ENCODE measurements at places on chromosomes 3 and 15. TPM values are rescaled to one million over a fixed set of nuclear protein-coding genes. Genes with fewer than 3 reads are reported as not detected.

- H3K27ac ChIP-seq = no peak overlapping the region
- H3K4me1 ChIP-seq = no peaks in the 10 kb centered on the region
- no peak for DNase-seq
- H3K27me3 ChIP-seq = no peaks in the 10 kb centered on the region
- no peak overlapping the region for H3K4me3 ChIP-seq
Measured at GRCh38 chr3:61595288-61595687, 33.9 kb downstream of the PTPRG start.

DNA sequence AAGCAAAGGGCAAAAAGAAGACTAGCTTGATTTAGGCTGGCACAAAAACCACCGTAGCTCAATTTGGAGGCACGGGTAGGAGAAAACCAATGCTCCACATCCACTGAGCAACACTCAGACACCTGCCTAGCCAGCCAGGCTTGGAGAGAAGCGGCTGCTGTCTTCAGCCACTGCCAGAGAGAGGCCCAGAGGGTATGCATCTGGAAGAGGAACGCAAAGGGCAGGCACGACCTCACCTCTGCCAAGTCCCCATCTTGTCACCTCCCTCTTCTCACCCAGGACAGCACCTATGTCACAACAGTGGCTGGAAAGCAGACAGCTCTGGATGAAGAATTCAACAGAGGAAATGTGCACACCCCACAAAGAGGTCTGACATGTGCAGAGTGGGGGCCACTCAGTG lies 93.5 kb downstream of the ADAMTS17 start:
- no peaks in the 10 kb centered on the region for H3K36me3 ChIP-seq
- no peaks in the 10 kb centered on the region for H3K27me3 ChIP-seq
- no peaks in the 10 kb centered on the region for H3K4me1 ChIP-seq

GRCh38 chr15:34655326-34655725 lies 71.9 kb upstream of the GOLGA8B start:
- H3K36me3 ChIP-seq = no peaks in the 10 kb centered on the region
- H3K4me1 ChIP-seq = no peaks in the 10 kb centered on the region
- no peak overlapping the region for H3K27ac ChIP-seq
- H3K27me3 ChIP-seq = no peaks in the 10 kb centered on the region
- H3K4me3 ChIP-seq = no peak overlapping the region

- H3K27ac ChIP-seq = no peak overlapping the region
- no peaks in the 10 kb centered on the region for H3K4me1 ChIP-seq
- no peaks in the 10 kb centered on the region for H3K27me3 ChIP-seq
- no peak overlapping the region for H3K4me3 ChIP-seq
- no peaks in the 10 kb centered on the region for H3K36me3 ChIP-seq
Measured at GRCh38 chr3:64813326-64813725, 125.5 kb upstream of the ADAMTS9 start.

DNA sequence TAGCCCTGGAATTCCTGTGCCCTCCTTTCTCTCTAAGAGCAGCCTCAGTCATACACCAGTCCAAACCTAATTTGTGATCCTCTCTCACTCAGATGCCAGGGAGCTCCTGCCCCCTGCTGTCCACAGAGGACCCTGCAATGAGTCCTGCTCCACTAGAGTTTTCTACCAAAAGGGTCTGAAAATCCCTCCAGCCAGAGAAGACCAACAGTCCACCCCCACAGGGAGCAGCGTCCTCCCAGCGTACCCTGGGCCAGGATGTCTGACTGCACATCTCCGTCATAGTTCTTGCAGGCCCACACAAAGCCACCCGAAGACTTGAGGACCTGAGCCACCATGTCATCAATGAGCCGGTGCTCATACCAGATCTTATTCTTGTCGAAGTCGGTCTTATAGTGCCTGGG lies 15.4 kb downstream of the IDH2 start:
- H3K4me1 ChIP-seq = no peaks in the 10 kb centered on the region
- H3K27me3 ChIP-seq = no peaks in the 10 kb centered on the region
- H3K27ac ChIP-seq = no peak overlapping the region
- no peak overlapping the region for H3K4me3 ChIP-seq
- peaks cover 19% of the 10 kb centered on the region for H3K36me3 ChIP-seq

GRCh38 chr3:177426878-177427495 lies 229.7 kb upstream of the TBL1XR1 start:
- H3K4me1 ChIP-seq = peaks cover 4% of the 10 kb centered on the region
- H3K27me3 ChIP-seq = no peaks in the 10 kb centered on the region
- DNase-seq = no peak
- H3K36me3 ChIP-seq = no peaks in the 10 kb centered on the region
- no peak overlapping the region for H3K27ac ChIP-seq

GRCh38 chr3:113673593-113673992 lies 22.8 kb downstream of the USF3 start:
- H3K27ac ChIP-seq = no peak overlapping the region
- H3K4me3 ChIP-seq = no peak overlapping the region
- no peaks in the 10 kb centered on the region for H3K36me3 ChIP-seq
- no peaks in the 10 kb centered on the region for H3K4me1 ChIP-seq

DNA sequence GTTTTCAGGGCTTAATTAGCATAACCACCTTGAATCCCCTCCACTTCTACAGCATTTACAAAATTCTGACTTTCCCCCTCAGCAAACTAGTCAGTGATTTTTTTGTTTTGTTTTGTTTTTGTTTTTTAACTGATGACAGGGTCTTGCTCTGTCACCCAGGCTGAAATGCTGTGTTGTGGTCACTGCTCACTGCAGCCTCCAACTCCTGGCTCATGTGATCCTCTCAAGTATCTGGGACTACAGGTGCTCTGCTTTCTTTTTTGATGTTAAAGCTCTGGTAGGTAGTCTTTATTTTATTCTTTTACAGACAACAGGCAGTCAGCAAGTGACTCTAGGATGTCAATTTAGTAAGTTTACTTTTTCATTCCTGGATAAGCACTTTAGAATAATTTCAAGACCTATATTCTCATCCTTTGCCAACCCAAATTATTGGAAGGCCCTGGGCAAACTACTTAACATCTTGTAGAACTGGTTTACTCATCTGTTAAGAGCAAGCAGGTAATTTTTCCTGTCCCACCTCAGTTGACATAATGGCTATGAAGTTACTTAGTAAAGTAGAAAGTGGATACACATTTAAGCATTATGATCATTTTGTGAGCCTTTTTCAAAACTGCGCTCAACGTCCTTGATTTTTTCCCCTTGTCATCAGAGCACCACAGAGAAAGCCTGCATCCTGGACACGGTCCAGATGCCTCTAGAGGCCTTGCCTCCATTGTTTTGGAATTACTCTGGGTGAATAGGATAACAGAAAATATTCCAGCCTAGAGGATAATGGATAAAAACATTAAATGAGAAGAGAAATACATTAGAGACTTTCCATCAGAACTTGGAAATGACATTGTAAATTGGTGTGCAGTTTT lies 69.9 kb upstream of the NDUFB4 start:
- no peaks in the 10 kb centered on the region for H3K36me3 ChIP-seq
- H3K27me3 ChIP-seq = no peaks in the 10 kb centered on the region
- H3K4me3 ChIP-seq = no peak overlapping the region
- H3K27ac ChIP-seq = no peak overlapping the region
- DNase-seq = peak; percentile 40
- no peaks in the 10 kb centered on the region for H3K4me1 ChIP-seq

DNA sequence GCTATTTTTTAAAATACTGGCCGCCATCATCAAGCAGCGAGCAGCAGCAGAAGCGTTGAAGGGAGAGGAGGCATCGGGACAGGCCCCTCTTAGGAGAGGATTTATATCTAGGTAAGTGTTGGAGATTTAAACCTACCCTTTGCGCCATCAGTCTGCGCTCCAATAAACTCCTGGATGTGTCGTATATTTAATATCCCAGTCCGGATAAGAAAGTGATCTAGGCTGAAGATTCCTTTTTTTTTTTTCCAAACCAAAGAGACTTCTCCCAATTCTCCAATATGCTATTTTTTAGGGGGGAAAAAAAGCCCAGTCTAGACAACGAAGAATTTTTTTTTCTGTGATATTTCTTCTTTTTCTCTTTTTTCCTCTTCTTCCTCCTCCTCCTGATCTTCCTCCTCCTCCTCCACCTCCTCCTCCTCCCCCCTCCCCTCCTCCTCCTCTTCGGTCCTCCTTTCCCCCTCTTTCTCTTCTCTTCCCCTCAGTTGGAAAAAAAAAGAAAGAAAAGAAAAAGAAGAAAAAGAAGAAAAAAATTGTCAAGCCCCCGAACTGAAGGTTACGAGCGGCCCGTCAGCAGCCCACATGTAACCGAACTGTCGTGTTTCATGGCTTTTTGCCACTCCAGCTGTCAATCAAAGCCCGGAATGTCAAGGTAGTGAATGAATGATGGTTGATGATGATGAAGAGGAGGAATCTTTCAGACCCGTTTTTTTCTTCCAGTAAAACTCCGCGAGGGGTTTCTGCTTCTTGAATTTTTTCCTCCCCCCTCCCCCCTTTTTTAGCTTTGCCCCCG lies 835 bp downstream of the MEIS2 start:
- H3K27me3 ChIP-seq = no peaks in the 10 kb centered on the region
- DNase-seq = no peak
- no peaks in the 10 kb centered on the region for H3K36me3 ChIP-seq
- H3K27ac ChIP-seq = peak overlapping the region; percentile 92
- no peaks in the 10 kb centered on the region for H3K4me1 ChIP-seq

DNA sequence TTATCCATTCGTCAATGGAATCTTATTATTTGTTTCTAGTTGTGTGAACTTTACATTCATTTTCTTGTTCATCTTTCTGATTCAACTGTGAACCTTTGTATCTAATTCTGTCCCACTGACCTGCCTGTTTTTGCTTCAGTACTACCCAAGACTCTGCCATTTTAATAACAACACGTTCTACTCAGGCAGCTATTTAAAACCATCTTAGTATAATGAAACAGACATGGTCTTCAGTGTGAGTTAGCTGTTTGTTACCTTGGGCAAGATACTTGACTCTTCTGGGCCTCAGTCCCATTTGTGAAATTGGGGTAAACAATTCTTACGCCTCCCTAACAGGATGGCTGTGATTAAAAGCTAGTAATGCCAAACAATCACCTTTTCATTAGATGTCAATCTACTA lies 1.6 kb downstream of the BTBD1 start:
- H3K27ac ChIP-seq = no peak overlapping the region
- no peak for DNase-seq
- H3K27me3 ChIP-seq = no peaks in the 10 kb centered on the region
- peak overlapping the region; percentile 83 for H3K4me3 ChIP-seq

- H3K27me3 ChIP-seq = no peaks in the 10 kb centered on the region
- H3K4me3 ChIP-seq = no peak overlapping the region
- no peaks in the 10 kb centered on the region for H3K4me1 ChIP-seq
- no peak for DNase-seq
Measured at GRCh38 chr15:88866295-88866881, 29.0 kb downstream of the HAPLN3 start.

DNA sequence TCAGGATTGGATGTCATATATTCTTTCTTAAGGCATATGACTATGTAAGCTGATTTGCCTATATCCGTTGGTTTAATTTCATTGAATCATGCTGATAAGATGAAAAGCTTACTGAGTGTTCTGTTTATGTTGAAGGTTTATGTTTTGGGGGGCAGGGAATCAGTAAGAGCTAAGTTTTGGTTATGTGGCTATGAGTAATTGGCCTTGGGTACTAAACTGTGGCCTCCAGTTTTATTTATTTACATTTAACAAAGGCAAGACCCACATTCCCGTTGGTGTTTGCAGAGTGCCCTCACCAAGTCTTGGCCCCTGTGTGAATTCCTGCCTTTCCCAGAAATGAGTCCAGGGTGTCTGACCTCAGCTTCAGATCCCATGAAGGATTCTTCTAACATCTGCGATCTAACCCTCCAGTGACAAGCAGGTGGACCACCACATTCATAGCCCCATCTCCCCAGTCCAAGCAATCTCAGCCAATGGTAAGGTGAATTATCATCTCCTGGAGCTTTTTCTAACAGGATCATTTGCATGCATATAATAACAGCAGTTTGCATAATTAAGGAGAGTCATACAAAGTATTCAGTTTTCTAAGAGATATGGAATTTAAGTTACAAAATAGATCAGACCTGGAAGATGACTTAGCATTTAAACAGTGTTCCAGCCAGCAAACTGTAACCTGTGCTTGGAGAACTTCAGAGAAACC lies 27.4 kb downstream of the GLDN start:
- DNase-seq = no peak
- no peaks in the 10 kb centered on the region for H3K36me3 ChIP-seq
- no peak overlapping the region for H3K27ac ChIP-seq
- H3K4me1 ChIP-seq = peaks cover 2% of the 10 kb centered on the region
- H3K4me3 ChIP-seq = no peak overlapping the region

DNA sequence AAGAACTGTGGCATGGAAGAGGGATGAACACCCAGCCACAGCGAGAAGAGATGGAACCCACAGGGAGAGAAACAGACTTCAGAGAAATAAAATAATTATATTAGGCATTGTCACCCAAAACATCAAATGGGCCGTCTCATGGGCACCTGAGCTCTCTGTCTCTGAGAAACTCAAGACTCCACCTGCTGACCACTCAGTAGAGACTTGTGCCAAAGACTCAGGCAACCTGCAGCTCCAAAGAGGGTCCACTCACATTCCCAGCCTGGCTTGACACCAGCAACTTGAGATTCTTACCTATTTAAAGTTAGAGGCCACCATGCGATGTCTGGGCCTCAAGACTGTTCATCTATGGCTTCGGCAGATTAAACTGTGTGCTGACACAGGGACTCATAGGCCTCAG lies 12.0 kb downstream of the SEMA5B start:
- DNase-seq = no peak
- no peaks in the 10 kb centered on the region for H3K27me3 ChIP-seq
- no peak overlapping the region for H3K4me3 ChIP-seq
- no peaks in the 10 kb centered on the region for H3K36me3 ChIP-seq
- H3K27ac ChIP-seq = no peak overlapping the region
- no peaks in the 10 kb centered on the region for H3K4me1 ChIP-seq

- H3K27ac ChIP-seq = no peak overlapping the region
- DNase-seq = no peak
- H3K27me3 ChIP-seq = no peaks in the 10 kb centered on the region
- H3K4me1 ChIP-seq = no peaks in the 10 kb centered on the region
Measured at GRCh38 chr3:151990696-151991376, 117.4 kb downstream of the SUCNR1 start.

DNA sequence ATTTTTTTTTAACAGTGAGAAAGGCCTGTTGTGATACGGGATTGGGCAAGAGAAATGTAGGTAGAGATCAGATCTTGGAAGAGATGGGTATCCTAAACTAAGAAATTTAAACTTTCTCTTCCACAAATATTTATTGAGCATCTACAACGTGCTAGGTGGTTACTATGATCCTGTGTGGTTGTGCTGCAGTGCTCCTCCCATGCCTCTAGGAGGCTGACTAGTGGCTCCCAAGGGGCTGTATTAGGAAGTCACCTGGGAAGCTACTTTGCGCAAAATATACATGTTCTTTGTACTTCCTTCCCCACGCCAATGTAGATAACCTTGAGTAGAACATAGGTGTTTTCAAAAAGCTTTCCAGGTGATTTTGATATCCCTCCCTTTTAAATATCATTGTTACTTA lies 27.2 kb downstream of the USP3 start:
- no peak overlapping the region for H3K27ac ChIP-seq
- H3K36me3 ChIP-seq = no peaks in the 10 kb centered on the region
- no peaks in the 10 kb centered on the region for H3K4me1 ChIP-seq
- no peak for DNase-seq
- no peak overlapping the region for H3K4me3 ChIP-seq
- H3K27me3 ChIP-seq = no peaks in the 10 kb centered on the region

- no peak overlapping the region for H3K4me3 ChIP-seq
- H3K27ac ChIP-seq = no peak overlapping the region
- H3K4me1 ChIP-seq = no peaks in the 10 kb centered on the region
- no peak for DNase-seq
- no peaks in the 10 kb centered on the region for H3K36me3 ChIP-seq
Measured at GRCh38 chr3:187902936-187903335, 157.7 kb upstream of the BCL6 start.

The KCNH8 gene
- 3.4 TPM for total RNA-seq

The PDZRN3 gene
- total RNA-seq = 80.9 TPM

The SNX22 gene
- 12.2 TPM for total RNA-seq

The GMPS gene
- total RNA-seq = 24.7 TPM

The IQCF5 gene
- 2.0 TPM for total RNA-seq

The SYNPR gene
- not detected for total RNA-seq

The CCK gene
- total RNA-seq = 3.0 TPM

The HYAL2 gene
- 131 TPM for total RNA-seq
